ENCODE measurements at places on chromosomes 2 and 18.
A peak's percentile ranks its signal among the peaks of the same experiment; 100 is the strongest.

DNA sequence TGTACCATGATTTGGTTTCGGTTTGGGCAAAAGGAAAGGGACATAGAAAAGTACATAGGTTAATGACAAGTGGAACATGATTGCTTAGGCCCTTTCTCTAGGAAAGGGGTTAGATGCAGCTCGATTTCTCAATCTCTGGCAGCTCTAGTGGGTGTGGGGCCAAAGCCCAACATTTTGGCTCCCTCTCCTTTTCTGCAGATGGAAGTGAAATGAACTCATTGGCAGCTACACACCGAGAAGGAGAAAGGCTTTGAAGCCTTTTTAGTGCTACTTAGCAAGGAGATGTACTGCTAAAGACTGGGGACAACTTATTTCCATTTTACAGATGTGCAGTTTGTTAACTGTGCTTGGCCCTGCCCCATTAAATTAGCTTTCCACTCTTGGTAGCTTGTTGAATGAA, 93.8 kb downstream of the LYPD6B start:
- no peak for DNase-seq

DNA sequence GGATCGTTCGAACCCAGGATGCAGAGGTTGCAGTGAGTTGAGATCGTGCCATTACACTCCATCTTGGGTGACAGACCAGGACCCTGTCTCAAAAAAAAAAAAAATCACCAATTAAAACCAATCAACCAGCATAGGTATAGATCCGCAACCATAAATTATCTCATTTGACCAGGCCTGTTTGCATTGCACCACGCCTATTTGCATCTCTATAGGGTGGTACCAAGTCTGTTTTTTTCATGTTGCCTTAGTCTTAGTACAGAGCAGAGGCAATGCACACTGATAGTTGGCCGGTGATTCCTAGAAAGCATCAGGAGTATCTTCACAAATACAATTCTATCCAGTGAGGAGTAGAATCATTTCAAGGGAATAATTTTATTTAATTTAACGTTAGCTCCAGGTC, 9.3 kb upstream of the NPC1 start:
- no peak for DNase-seq

- no peak for DNase-seq
These were observed 41.6 kb downstream of the FER1L5 start for GRCh38 chr2:96683972-96684820.

- DNase-seq: peak; percentile 54
These were observed 90.3 kb upstream of the MAP3K20 start for GRCh38 chr2:172985139-172985892.

GRCh38 chr18:40235836-40236235, 1719.2 kb upstream of the PIK3C3 start:
- no peak for DNase-seq

DNA sequence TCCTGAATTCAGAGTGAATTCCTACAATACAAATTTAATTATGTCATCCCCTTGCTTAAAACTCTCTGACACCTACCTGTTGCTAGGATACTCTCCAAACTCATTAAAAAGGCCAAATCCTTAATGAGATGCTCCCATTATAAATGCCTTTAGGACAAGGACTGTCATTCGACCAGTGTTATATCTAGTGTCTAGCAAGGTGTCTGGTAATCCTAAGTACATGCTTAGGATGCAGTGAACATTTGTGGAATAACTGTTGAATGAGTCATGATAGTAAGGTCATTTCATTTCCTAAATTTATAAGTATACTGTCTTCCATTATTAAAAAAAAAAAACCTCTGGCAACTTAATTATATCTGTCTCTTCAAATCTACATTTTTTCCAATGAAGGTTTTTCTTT, 588.9 kb upstream of the NRXN1 start:
- no peak for DNase-seq

DNA sequence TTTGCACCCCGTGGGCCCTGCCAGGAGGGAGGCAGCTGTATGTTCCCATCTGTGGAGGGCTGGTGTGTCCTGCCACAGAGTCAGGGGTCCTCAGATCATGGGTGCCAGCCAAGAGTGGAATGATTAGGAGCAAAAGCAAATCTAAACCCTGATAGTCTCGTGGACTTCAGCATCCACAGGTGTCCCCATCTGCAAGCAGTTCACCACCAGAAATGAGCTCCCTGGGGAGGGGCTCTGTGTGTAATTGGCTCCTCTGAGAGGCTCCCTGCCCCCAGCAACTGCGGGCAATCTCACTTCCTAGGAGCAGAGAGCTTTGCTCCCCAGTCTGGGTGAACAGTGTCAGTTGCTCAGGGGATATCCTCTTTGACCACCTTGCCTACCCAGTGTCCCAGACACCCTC, 78.1 kb downstream of the HNRNPLL start:
- no peak for DNase-seq

GRCh38 chr2:99801327-99801901, 311.6 kb upstream of the REV1 start:
- no peak for DNase-seq

- no peak for DNase-seq
These were observed 199.8 kb downstream of the DPP10 start for GRCh38 chr2:114642166-114642770.

DNA sequence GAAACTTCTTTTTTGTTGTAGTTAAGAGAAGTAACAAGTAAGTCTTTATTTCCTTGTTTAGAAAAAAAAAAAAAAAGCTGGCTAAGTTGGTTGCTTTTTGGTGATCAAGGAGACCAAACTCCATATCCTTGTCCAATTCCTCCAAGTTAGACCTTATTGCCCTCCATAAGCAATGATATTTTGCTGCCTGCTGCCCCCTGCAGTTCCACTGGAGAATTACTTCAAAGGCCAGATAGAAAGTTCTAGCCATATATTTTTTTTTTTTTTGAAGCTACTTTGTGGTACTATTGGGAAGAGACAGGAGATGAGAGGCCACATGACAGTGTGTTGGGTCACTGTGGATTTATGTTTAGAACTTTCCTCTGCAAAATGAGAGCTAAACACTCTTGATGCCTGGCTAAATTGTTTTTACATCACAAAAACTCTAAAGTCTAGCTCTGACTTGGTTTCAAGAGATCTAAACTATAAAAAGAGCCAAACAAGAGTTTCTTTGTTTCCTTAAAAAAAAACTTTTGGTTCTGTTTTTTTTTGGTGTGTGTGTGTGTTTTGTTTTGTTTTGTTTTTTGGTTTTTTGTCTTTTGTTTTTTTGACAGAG, 80.7 kb upstream of the RASGRP3 start:
- DNase-seq: peak; percentile 31

DNA sequence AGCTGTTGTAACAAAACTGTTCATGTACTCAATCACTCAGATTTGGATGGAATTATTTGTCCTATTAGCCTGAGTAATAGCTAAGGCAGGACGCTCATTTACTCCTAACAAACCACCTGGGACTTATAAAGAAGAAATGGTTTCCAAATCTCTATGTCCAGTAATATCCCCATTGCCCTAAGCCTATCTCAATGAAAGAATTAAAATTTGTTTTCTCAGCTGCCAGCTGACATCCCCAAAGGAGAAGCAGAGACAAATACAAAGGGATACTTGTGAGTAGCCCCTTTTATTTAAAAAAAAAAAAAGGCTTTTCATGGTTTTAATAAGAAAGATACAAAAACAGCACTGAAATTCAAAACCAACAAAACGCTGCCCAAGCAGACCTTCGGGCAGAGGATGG, 211.4 kb upstream of the PARD3B start:
- DNase-seq: no peak

GRCh38 chr2:232315923-232316299, 62.6 kb upstream of the ALPP start:
- DNase-seq: no peak

DNA sequence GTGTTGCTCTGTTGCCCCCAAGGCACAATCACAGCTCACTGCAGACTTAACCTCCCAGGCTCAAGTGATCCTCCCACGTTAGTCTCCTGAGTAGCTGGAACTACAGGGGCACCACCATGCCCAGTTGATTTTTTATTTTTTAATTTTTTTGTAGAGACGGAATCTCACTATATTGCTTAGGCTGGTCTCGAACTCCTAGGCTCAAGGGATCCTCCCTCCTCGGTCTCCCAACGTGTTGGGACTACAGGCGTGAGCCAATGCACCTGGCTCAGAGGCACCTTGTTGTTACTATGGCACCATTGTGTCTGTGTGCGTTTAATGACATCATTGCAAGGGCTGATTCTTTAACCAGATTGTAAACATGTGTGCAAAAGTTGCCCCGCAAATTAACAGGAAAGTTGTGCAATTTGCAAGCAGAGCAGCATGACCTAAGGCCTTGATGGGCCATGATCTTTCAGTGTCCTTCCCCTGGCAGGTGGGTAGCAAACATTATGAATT, 22.6 kb downstream of the TCF23 start:
- no peak for DNase-seq

DNA sequence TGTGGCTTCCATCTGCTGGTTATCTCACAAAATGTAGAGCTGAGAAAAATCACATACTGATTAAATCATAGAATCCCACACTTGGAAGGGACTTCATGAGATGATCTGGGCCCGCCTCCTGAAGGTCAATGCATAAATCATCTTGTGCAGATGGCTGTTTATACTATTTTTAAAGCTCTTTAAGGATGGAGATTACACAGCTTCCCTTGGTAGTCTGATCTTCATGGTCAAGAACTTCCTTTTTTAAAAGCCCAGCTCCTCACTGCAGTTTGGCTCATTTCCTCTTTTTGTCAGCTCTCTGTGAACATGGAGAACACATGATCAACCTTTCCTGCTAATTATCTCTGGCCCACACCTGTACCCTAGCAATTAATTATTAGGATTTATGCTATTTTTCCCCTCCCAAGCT, 25.9 kb downstream of the GCG start:
- no peak for DNase-seq
